Muscle of back (tissue), 13 donors: ENCODE measurements at places on chromosomes 11 and 22. TPM values are rescaled to one million over a fixed set of nuclear protein-coding genes. Genes with fewer than 3 reads are reported as not detected.

DNA sequence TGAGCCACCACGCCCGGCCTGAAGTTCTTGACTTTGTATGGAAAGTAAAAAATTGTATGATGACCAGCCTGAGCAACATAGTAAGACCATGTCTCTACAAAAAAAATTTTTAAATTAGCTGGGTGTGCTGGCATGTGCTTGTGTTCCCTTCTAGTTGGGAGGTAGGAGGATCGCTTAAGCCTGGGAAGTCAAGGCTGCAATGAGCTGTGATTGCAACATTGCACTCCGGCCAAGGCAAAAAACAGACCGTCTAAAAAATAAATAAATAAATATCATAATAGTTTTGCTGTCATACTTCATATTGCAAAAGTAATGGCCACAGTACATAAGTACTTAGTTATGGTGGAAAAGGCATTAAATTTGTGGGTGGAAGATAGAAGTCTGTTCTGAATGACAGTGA is 3.4 kb downstream of the AGBL2 start:
- no peak for DNase-seq

GRCh38 chr22:29205252-29205593 is 473 bp upstream of the EMID1 start:
- DNase-seq = no peak

- no peak for DNase-seq
These were observed 626.1 kb downstream of the NELL1 start for GRCh38 chr11:21295508-21295907.

Gene CEND1
- 0.65 TPM for polyA plus RNA-seq

Gene IFTAP
- polyA plus RNA-seq = 31.0 TPM

Gene DEPDC7
- polyA plus RNA-seq = 10.7 TPM

DNA sequence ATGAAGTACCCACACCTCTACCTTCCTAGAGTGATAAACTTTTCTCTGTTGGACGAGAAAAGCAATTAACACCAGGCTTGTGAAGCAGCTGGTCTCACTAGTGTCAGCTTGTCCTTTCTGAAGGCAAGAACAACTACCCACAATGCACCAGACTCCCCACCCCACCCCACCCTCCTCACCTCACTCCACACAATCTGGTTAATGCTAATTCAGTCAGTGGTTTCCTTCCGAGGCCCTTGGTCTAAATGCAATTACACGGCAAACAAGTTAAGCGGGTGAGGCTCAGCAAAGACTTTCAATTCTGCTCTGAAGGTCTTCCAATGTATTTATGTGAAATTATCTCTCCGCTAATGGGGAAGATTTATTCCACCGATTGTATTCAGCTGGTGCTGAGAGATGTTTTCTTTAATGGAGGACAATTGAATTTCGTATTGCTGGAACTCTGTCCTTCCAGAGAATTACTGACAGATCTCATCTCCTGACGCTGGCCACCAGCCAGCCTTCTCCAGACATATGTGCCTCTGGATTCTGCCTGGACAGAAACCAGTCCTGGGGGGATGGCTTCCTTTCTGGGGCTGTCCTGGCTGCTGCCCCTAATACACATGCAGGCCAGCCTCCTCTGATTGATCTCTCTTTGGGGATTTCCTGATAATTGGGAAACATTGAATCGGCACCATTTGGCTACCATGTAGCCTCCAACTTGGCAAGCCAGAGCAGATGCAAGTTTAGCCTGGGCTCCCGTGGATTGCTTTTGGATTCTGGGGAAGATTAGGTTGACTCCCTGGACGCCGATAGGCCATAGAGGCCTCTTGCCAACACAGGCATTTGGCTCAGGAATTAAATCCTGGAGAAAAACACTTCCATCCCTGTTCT is 165.8 kb upstream of the NARS2 start:
- peak; percentile 50 for DNase-seq
